CD4-positive, alpha-beta memory T cell (primary cell): ENCODE measurements at places on chromosomes 16 and 17.

GRCh38 chr16:30802936-30803335 is 15.9 kb upstream of the ZNF629 start:
- no peak for DNase-seq

DNA sequence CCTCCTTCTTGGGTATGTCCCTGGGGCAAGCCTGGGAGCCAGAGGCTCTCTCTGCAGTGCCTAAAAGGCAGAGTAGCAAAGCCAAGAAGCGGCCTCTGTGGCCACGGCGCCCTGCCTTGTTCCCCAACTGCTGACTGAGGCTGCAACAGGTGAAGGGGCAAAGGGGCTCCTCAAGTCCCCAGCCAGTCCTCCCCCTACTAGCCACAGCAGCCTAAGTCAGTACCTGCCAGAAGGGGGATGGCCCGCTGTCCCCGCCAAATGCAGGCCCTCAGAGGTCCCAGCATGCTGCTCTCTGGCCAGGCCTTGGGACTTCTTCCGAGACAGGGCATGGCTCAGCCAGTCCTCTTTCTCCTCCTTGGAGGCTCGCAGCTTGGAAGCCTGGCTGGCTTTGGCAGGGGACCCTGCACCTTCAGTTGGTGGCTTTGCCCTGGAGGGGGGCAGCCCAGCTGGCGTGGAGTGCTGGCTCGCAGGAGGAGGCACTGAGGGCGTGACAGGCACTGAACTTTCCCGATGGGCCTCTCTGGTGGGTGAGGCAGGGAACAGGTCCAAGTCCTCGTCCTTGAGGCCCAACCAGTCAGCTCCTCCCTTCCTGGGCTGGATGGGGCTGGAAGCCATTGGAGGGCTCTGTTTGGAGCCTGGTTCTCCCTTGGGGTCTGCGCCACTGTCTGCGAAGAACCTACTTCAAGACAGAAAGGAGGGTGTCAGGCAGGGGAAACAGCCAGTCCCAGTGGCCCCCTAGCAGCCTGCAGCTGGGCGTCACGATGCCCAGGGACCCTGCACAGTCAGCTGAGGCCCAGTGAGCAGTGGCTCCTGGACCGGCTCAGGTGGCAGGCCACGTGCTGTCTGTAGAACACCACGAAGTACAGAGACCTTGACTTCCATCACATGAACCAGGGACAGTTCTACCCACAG is 17.6 kb downstream of the FBF1 start:
- DNase-seq, result no peak

- no peak for DNase-seq
These were observed 102.0 kb downstream of the GRIN2A start for GRCh38 chr16:10080051-10080772.

DNA sequence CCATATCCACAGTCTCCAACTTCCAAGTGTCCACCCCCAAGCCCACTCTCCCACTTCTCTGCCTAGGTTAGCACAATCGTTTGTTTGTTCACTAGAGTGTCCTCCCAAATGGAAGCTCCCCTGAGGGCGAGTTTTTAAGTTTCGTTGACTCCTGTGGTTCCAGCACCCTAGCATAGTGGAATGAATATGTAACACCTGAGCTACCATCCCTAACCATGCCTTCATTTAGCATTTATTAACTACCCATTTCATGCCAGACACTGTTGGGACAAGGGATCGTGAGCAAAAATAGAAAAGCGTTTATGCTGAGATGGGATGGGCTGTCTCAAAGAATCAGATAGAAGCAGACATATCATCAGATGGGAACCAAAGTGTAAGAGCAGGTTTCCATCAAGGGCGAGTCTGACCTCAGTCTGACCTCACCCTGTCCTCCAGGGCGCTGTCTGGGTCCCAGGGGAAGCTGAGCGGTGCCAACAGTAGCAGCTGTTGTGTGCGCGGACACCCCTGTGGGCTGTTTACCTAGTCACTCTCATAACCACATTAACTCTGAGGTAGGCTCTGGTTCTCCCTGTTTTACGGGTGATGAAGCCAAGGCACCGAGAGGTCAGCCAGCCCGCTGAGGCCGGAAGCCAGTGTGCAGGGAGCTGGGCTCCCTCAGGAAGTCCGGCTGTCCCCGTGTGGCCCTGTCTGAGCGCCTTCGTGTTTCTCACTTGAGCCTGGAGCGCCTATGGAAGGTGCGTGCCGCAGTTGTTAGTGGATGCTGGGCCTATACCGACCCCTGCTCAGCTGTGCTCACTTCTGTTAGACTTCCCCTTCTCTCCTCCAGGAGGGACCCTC is 6.2 kb downstream of the CNP start:
- no peak for DNase-seq

DNA sequence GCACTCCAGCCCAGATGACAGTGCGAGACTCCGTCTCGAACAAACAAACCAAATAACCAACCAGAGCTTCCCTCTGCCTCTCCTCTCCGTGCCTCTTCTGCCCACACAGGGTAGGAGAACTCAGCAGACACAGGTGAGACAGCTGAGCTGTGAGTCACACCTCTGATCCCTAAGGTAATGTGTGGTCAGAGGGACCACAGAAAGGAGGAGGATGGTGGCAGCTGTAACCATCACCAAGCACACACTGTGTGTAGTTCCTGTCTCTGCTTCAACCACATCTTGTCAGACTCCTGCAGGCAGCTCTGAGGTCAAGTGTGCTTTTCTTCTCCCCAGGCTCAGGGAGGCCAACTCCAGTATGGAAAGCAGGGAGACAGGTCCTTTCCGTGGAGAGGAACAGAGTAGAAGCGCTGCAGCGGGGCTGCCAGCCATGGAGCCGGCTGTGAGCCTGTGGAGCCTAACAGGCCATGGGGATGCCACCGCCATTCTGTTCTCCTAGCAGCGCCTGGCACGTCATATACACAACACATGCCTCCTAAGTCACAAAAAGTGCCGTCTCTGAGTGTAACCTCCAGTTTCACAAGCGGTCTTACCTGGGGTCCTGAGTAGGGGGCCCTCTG is 7.1 kb downstream of the NUDT16L1 start:
- peak; percentile 71 for DNase-seq

- DNase-seq, result peak; percentile 37
These were observed 21.5 kb upstream of the SPN start for GRCh38 chr16:29641561-29641960.

GRCh38 chr17:16319969-16320368 is 33.3 kb downstream of the CENPV start:
- DNase-seq, result no peak

- no peak for DNase-seq
These were observed 35.2 kb downstream of the MPHOSPH6 start for GRCh38 chr16:82134846-82135245.

- no peak for DNase-seq
These were observed 126.4 kb downstream of the KCNJ2 start for GRCh38 chr17:70295731-70296130.

DNA sequence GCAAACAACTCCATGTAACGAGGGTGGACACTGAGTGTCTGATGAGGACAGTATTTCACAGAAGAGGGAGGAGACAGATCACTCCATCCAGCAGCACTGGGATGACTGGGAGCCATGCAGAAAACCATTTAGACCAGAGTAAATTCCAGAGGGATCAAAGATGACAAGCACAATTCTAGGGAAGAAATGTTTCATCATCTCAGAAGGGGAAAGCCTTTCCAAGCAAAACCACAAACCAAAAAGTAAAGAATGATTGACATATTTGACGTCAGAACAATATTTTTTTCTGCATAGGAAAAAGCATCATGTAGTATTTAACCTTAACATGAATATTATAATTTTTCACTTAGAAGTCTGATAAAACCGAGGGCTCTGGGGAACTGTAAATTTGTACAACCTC is 4.8 kb downstream of the DNASE1 start:
- DNase-seq, result no peak

GRCh38 chr16:6684076-6684673 is 648.5 kb upstream of the RBFOX1 start:
- no peak for DNase-seq

DNA sequence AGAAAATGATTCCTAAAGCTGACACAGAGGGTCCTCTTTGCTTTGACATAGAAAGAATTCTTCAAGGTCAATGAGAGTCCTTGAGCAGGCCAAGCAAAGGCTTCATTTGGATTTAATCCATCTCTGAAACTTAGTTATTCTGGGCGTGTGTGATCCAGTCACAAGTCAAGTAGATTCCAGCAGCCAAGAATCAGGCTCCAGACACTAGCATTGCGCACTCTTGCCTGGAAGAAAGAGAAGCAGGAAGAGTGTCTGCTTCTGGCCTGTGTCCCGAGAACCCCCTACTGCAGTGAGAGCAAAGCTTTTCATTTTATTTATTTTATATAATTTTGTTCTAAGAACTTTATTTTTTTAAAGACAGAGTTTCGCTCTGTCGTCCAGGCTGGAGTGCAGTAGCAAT is 88.2 kb upstream of the CACNG5 start:
- no peak for DNase-seq

GRCh38 chr17:58643147-58643546 is 48.7 kb downstream of the TEX14 start:
- DNase-seq, result no peak

DNA sequence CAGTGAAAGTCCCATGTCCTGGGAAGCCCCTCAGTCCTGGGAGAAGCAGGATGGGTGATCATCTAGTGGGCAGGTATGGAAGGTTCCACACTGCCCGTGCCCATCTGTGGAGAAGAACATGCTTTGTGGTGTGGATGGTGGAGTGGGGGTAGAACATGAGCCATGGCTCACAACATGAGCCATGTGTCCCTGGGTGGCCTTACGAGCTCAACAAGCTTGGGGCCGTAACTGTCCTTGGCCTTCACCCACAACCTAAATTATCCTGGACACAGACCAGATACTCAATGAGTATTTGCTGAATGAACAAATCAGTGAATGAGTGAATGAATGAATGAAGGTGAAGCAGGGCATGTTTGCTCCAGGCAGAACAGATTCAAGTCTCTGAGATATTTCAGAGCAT is 13.5 kb downstream of the SOX8 start:
- DNase-seq, result no peak
